ENCODE measurements at places on chromosomes 2 and 18. TPM values are rescaled to one million over a fixed set of nuclear protein-coding genes. Genes with fewer than 3 reads are reported as not detected.

- no peak for DNase-seq
Measured at GRCh38 chr2:101823859-101824258, 126.4 kb downstream of the MAP4K4 start.

Gene TSPYL6
- not detected for total RNA-seq

DNA sequence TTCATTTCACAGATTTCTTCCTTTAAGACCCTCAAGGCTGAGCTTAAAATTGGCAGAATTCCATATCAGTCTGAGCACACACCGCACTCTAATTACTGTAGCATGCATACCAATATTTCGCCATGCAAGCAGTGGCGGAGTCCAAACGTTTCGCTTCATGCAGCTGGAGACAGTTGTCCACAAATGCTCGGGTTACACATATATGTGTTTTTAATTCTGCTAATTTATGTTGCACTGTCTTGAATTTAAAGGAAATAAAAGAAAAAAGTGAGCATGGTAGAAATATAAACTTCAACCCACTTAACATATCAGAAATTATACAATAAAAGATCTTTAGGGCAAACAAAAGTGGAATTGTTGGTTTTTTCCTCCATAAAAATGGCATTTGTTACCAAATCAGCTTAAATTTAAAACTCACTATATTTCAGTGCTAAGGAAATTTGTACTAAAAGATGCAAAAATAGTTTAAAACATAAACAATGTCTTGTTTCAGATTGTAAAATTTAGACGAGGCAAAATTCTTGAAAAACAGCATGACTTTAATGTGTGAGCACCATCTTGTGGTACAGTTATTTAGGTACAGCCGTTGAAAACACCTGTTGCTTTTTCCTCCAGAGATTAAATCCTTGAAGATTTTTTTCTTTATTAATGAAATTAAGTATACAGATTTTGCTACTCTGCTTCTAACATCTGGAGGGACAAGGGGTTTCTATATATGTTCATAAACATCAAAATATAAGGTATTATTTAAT lies 24.1 kb upstream of the KANSL1L start:
- no peak for DNase-seq

Gene TPO
- total RNA-seq: not detected

DNA sequence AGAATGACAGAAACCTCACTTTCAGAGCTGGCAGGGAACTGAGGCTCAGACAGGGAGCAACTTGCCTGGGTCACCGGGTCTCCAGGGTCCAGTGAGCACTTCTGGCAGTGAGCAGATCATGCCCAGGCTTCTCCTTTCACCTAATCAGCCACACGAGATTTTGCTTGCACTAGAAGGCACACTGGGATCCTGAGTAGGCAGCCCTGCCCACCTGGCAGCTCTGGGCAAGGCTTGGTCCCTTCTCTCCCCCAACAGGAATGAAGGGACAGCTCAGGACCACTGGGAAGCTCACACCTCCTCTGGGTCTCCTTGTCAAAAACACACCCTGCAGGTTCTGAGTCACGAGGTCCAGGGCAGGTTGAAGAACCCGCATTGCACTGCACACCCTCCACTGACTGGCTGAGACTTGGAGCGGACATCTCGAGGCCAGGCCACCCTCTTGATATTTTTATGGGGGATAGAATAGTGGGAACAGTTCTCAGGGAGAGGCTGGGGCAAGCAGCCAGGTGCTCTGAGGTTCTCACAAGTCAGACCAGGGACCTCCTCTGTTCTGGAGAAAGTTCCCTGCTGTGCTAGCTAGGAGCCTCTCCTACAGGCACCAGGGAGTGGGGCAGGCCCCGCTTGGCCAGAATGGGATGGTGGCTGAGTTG lies 5.7 kb downstream of the MAL start:
- no peak for DNase-seq

- DNase-seq: no peak
Measured at GRCh38 chr2:146221826-146222225, 1623.0 kb upstream of the ACVR2A start.

GRCh38 chr2:33335516-33335915 lies 140.9 kb upstream of the RASGRP3 start:
- no peak for DNase-seq

DNA sequence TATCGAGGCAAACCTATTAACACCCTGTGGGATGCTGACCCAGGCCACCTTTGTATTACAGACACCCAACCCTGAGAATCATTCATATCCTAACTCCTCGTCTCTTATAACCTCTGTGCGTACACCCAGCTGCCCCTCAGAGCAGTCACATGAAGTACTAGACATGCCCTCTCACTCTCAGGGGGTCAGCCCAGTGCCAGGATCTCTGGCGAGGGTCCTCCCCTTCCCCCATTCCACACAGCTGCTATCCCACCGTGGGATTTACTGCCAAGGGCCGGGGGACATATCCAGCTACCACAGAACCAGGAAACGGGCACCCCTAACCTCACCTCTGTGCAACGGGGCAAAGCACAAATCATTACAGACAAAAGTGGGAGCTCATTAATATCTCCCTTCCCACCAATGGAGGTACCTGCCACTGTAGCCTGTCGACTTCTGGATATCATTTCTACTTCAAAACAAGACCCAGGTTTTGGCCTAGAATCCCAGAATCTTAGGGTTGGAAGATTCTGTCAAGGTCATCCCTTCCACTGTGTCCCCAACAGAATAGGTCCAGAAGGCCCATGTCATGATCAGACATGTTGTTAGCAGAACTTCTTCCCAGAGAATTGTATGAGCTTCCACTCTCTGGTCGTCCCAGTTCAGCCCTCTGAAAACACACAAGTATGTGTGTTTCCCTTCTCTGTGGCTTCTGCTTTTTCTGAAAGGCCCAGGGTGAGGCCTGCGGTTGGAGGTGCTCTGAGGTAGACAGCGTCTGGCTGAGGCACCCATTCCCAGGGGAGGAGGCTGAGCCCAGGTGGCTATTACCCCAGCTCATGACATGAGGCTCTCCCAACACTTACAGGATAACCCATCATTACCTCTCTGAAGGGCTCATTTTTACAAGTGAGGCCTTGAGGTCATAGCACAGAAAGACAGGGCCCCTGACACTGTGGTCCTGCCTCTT lies 1.7 kb downstream of the TMBIM1 start:
- no peak for DNase-seq

- no peak for DNase-seq
Measured at GRCh38 chr2:217851191-217852020, 151.4 kb downstream of the TNS1 start.

GRCh38 chr2:142678164-142678563 lies 199.3 kb upstream of the KYNU start:
- no peak for DNase-seq

Gene SMAD4
- total RNA-seq: 96.6 TPM

Gene PRKAG3
- total RNA-seq: not detected

- DNase-seq: no peak
Measured at GRCh38 chr2:162473986-162474385, 130.1 kb downstream of the GCA start.

DNA sequence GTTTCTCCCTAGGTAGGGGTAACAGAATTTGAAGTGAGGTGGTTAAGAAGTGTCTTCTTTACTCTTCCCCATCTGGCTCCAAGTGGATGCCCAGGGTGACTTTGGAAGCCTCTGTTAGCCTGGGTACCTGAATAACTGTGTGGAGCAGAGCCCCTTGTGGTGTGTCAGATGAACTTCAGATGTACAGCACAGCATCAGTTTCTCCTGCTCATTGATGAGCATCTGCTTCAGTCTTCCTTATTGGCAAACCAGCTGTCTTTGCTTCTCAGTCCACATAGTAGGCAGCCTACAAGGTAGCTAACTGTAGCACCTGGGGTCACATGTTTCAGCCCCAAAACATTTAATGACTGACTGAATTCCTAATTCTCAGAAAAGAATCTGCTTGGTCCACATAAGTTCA lies 56.2 kb upstream of the ATP8B1 start:
- DNase-seq: no peak

DNA sequence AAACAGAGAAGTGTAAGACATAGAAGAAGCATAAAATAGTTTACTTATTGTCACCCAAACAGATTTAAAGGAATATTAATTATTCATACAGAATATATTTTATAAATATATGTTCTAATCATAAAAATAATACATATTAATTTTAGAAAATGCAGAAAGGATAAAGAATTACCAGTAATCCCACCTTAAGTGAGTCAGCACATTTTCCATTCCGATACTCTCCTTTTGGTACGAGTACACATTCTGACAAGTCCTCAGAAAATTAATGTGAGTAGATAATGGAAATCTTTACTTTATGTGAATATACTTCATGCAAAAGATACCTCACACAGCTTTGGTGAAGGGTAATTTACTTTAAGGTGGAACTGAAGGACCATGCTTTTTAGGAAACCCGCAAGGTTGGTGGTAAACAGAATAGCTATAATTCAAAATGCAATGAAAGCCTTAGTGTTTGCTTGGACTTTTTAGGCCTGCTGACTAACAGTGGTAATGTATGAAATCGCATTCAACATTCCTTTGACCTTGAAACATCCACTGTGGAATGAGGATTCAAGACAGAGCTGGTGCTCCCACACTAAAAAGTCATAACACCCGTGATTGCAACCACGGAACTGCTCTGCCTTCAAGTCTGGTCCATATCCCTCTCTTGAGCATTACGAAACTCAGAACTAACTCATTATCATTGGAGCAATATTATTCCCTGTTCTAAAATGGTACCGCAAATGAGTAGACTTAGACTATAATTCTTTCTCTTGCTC lies 28.1 kb upstream of the HTR2B start:
- no peak for DNase-seq

DNA sequence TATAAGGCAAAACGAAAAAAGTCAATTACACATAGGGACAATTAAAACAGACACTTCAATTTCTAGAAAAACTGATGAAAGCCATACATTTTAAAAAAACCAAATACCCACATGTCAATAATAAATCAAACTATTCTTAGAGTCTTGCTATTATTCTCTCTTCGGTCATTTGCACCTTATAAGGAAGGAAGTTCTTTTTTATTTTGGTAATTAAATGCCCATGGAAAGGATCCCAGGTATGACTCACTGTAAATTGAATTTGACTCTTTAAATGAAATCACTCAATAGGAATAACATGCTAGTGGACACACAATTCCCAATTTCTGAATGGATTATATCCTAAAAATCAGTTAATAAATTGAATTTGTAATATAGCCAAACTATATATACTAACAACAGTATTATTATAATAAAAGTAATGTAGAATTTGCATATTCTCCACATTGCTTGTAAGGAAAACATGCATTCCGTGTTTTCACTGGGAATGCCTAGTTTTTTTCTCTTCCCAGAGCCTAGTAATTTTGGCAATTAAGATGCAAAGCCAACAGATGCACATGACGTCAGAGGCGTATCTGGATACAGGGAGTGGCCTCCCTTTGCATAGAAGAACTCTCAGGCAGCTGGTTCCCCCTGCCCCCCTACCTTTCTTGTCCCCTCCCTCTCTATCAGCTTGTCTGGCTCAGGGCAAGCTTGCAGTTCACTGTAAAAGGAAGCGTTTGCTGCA lies 153.5 kb upstream of the PGAP1 start:
- no peak for DNase-seq

Gene MYO5B
- not detected for total RNA-seq

Gene BMP10
- not detected for total RNA-seq

- DNase-seq: no peak
Measured at GRCh38 chr2:55883357-55883756, 40.2 kb downstream of the EFEMP1 start.

DNA sequence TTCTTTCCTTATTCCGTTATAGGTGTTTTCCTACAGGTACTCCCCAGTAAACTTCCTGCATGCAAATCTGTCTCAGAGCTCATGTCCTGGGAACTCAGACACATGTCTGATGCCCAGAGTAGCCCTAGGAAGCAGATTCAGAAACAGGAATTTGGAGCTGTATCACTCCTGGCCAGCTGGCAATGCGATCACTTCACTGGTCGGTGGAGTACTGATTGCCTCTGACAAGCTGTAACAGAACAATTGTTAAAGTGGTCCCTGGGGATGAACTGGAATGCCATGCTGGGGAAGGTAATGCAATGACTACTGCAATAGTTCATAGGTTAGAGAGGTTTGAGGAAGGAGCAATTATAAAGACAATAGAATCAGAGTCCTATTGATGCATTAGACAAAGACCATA lies 131.6 kb upstream of the DOCK10 start:
- no peak for DNase-seq

DNA sequence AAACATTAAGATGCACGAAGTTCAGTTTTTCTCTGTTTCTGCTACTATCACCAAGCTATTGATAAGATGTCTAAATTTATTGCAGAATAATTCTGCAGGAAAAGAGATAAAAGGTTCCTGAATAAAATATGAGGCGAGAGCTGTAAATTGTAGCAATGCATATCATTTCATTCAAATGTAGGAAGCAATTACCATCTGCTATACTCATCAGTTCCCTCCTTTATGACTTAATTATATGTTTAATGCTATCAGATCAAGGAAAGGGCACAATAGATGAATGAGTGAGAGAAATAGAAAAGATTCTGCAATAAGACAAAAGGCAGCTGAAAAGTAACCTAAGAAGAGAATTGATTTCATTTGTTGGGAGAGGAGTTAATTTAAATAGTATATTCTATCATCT lies 108.2 kb upstream of the GALNT5 start:
- no peak for DNase-seq

Gene FARSB
- total RNA-seq: 24.0 TPM

DNA sequence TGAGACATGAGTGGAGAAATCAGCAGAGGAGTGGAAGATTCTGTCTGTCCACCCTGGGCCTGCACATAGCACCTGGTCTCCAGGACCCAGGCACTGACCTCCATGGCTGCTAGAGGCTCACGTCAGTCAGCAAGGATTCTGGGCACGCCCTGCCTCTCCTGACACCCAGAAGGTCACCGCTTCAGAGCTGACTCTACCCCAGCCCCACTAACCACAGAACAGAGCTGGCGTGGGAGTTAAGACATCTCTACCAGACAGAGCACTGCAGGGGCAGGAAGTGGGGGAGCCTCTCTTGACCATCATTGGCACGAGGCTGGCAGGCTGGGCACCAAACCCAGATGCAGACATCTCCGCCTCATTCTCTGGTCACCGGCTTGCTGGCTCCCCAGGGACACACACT lies 3.0 kb downstream of the ADCY3 start:
- no peak for DNase-seq

DNA sequence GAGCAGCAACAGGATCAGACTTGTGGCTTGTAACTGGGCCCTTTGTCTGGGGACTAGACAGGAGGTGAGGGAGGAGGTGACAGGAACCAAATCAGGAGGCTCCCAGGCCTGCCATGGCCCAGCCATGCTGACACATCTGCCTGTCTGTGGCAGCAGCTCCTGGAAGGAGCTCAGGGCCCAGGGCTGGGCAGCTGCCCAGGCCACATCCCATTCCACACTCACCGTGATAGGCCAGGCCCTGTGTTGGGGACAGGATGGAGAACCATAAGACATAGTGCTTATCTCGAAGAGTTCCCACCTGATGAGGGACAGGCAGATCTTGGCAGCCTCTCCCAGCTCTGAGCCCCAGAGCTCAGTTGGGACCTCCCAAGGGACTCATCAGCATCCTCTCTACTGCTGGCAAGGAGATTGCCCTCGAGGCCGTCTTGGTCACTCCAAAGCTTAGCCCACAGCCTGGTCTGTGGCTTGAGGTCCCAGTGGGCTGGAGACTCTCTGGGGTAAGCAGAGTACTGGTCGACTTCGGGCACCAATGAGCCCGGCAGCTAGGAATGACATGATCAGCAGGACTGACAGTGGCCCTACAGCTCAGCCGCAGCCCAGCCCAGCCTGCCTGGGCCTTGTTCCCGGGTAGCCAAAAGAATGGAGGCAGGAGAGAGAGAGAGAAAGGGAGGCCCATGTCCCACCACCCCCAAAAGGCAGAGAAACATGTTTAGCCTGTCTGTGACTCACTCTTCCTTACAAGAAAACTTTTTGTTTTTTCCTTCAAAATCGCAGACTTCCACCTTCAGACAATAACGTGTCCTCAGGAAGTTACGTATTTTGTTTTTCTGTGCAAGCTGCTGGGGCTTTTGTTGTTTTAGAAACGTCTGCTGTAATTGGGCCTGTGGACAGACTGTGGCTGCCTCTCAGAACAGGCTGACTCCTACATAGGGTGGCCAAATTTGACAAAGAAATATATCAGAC lies 82.1 kb downstream of the HS1BP3 start:
- no peak for DNase-seq
